ENCODE measurements at places on chromosomes 6 and 20. TPM values are rescaled to one million over a fixed set of nuclear protein-coding genes. Genes with fewer than 3 reads are reported as not detected.

DNA sequence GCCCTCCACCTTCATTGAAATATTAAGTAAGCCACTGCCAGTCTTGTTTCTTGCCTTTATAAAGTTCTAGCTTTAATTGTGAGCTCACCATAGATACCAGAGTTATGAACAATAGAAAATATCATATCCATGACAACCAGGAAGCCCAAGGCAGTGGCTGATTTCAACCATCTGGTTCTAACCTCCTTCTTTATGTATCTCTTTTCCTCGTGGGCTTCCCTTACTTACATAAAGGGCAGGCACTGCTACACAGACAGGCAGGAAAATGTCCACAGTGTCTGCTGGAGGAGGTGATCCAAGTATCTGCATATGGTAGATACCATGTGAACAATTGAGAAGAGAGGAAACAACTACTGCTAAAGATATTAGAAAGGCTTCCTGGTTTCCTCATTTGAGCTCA is 65.2 kb upstream of the PRND start:
- DNase-seq, result no peak

The GPR6 gene
- not detected for total RNA-seq

The PRR18 gene
- total RNA-seq, result 0.59 TPM

The VGLL2 gene
- not detected for total RNA-seq

DNA sequence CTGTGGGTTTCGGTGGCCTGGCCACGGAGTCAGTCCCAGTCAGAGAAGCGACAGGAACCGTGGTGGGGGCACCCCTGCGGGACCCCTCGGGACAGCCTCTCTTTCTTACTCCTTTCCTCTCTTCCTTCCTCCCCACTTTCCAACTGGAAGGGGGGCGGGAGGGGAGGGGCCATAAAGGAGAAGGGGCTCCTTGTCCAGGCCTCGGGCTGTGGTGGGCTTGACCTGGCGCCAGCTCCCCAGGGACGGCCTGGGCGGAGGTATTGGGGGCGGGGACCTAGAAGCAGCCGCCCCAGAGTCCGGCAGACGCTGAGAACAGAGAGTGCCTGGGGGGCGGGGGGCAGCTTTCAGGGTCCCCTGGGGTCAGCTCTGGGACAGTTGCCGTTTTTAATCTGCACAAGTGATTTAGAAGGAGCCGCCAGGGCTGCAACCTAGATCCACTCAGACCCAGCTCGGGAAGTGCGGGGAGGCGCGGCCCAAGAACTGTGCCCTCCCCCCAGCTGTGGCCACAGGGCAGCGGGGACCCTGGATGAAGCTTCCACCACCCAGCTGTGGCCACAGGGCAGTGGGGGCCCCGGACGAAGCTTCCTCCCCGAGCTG is 6.4 kb upstream of the ABHD16B start:
- DNase-seq, result no peak

The PRDM1 gene
- total RNA-seq, result 6.6 TPM

- no peak for DNase-seq
Observed at GRCh38 chr6:142707255-142707654, 237.7 kb downstream of the HIVEP2 start.

DNA sequence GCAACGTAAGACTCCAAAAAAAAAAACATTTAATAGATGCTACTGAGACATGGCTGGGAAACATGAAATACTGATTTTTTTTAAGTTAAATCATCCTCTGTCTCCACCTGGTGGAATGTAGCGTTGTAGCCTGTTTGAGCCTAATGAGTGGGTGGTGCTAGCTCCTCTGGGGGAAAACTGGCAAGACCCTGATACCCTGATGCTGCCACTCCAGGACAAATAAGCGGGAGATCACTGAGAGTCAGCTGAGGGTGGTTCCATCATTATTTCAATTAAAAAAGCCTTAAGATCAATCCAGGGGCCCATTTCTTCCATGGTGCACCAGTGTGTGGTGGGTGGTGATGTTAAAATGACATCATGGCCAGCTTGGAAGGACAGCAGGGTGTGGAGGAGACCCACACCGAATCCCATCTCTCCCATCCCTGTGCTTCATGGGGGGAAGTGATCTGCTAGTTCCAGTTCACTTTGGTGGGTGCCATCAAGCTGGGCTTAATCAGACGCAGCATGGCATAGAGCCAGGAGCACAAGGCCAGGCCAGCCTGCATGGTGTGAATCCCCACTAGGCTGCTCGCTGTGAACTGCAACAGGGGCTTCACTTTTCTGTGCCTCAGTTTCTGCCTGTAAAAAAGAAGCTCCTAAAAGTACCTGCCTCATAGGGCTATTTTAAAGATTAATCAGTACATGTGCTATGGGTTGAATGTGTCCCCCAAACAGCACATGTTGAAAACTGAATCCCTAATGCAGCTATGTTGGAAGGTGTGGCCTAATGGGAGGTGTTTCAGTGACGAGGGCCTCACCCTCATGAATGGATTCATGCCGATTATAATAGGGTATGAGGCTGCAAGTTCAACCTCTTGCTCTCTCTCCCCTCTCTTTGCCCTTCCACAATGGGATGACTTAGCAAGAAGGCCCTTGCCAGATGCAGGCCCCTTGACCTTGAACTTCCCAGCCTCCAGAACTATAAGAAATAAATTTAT is 13.0 kb upstream of the MRPS10 start:
- DNase-seq, result no peak

GRCh38 chr6:140051521-140052512 is 677.4 kb upstream of the CITED2 start:
- no peak for DNase-seq

GRCh38 chr20:3843490-3843889 is 3.1 kb upstream of the MAVS start:
- no peak for DNase-seq

GRCh38 chr6:96197241-96197640 is 181.5 kb downstream of the FUT9 start:
- no peak for DNase-seq

DNA sequence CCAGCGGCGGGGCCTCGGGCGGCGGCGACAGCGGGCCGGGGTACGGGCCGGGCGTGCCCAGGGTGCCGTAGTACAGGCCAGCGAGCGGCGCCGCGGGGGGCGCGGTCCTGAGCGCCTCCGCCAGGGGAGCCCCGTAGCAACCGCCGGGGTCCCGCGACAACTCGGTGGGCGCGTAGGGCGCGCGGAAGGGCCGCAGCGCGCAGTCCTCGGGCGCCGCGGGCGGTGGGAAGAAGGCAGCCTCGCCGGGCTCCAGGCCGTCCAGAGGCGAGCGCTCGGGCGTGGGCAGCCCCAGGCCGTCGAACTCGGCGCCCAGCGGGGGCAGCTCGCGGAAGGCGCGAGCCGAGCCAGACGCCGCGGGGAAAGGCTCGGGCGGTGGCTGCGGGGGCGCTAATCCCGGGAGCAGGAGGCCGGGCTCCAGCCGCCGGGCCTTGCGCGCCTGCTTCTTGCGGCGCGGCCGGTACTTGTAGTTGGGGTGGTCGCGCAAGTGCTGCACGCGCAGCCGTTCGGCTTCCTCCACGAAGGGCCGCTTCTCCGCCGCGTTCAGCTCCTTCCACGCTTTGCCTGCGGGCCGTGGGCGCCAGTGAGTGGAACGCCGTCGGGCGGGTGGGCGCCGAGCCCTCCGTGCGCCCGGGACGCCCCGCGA is 916 bp downstream of the SOX18 start:
- no peak for DNase-seq

The TP53TG5 gene
- not detected for total RNA-seq

DNA sequence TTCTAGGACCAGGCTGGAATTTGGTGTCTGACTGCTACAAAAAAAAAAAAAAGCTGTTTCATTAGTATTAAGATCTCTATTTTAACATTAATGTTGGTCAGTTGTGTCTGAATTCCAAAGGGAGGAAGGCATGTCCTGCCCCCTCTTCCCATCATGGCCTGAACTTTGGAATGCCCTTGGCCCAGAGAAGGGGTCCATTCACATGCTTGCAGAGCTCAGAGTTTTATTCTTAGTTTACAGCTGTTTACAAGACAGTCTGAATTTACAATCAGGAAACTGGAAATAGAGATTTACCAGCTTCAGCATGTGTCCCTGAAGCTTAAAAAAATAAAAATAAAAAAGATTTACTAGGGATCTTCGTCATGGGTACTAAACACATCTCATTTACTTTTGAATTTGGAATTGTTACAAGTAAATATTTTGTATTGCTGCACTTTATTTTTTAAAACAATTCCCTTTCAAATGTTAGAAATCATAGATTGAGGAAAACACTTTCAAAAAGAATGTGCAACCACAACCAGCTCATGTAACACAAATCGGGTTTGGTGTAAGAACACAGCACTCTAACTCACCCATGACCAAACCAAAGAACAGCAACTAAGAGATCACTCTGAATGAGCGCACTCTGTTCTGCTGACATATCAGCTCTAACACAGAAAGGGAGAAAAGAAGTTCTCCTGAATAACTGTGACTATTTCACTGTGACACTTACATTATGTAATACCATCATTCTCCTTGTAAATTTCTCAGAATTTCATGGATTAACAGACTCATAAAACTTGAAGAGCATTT is 6.6 kb upstream of the SERPINB6 start:
- no peak for DNase-seq

The MATN4 gene
- not detected for total RNA-seq

The ZNF391 gene
- 5.7 TPM for total RNA-seq

Data from thyroid gland (tissue), 4 donors.